ENCODE measurements at places on chromosomes 1 and 21.
A peak's percentile ranks its signal among the peaks of the same experiment; 100 is the strongest.

DNA sequence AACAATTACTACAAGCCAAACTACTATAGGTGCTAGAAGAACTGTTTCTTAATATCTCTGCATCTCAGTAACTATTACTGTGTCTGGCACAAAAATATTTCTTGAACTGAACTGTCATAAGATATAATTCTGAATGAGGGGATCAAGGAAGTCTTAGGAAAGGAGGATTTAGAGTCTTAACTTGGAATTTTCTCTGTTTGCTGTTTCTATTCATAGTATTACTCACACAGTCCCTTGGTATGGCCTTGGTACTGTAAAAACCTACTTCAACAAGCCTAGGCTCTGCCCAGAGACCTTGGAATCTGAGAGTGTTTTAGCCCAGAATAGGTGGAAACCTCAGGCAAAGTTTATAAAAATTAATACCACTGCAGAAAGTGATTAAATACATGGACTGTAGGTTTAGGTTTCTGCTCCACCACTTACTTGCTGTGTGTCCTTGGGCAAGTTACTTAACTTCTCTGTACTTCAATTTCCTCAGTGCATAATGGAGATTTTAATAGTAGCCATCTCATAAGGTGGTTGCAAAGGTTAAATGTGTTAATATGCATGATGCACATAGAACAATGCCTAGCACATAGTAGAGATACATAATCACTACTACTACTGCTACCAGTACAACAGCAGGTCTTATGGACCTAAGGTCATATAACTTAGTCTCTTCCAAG is 87.4 kb upstream of the NFIA start:
- no peak for DNase-seq

DNA sequence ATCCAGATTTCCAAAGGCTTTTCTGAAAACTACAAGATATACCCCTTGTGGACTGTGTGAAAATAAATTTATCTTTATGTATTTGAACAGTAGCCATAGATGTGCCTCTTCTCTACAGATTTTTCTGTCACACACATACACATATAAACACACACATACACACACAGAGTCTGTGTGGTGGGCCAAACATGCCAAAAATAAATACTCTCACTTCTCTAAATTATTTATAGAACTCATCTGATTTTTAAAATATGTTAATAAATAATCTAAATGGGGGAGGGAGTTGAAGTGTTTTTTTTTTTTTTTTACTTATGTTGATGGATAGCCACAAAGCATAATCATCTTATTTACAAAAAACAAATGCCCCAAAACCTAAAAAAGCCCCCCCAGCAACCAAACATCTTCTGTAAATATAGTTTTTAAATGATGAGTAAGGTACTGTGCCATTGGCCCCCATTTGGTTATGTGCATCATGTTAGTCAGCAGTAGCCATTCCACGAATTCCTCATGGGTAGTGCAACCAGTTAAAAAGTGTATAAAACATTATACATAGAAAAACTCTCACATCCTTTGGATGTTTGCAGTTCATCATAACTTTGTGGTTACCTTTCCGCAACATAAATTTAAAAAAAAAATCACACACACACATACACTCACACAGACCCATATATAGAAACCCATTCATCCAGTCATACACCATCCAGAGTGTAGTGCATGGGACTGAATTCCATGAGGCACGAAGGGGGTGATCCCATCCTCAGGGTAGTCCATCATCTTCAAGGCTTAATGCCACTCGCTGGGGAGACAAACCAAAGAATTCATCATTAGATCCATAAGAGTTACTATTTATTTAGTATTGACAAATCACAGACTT is 8.2 kb upstream of the MAGOH start:
- DNase-seq = no peak

GRCh38 chr1:77636864-77637263 is 45.6 kb downstream of the ZZZ3 start:
- no peak for DNase-seq

DNA sequence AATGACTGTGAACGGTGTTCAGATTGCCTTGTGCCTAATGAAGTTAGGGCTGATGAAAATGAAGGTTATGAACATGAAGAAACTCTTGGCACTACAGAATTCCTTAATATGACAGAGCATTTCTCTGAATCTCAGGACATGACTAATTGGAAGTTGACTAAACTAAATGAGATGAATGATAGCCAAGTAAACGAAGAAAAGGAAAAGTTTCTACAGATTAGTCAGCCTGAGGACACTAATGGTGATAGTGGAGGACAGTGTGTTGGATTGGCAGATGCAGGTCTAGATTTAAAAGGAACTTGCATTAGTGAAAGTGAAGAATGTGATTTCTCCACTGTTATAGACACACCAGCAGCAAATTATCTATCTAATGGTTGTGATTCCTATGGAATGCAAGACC is 96.6 kb downstream of the ZFYVE9 start:
- DNase-seq = no peak

- no peak for DNase-seq
These were observed 10.6 kb downstream of the G0S2 start for GRCh38 chr1:209685821-209686220.

- no peak for DNase-seq
These were observed 23.9 kb upstream of the SLAMF6 start for GRCh38 chr1:160546942-160547341.

GRCh38 chr1:161071886-161072371 is 2.2 kb upstream of the ARHGAP30 start:
- no peak for DNase-seq

- peak; percentile 20 for DNase-seq
These were observed 23.2 kb downstream of the LYST start for GRCh38 chr1:235843461-235843961.

- peak; percentile 83 for DNase-seq
These were observed 4.4 kb upstream of the LGR6 start for GRCh38 chr1:202189001-202189790.

DNA sequence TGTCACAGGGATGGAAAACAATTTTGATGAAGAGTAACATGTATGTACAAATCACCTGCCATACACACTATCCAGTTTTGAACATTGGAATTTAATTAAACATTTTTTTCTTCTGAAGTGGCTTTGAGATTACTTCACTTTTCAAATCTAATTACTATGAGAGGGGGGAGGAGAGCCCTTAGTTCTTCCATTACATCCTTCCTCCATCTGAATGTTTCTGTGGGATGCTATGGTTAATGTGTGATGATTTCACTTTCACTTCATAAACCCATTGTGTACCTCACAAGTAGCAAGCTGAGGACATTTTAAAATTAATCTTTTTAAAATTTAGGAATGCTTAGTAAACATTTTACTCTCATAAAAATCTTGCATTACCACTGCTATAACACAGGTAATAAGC is 156.9 kb downstream of the RUNX1 start:
- peak; percentile 33 for DNase-seq

DNA sequence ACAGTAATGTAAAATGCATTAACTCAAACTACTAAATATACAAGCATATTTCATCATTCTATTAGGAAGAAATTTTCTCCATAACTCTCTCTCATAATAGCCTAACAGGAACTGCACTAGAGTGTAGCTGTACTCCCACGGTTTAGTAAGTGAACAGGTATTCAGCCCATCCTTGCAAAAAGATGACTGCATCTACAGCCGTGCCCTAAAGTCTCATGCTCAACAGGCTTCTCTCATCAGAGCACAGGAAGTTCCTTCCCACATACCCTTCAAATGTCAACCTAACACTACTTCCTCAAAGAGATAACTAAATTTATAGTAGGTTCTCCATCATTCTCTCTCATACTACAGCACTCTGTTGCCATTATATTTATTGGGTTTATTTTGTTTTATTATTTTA is 251.6 kb downstream of the AKT3 start:
- no peak for DNase-seq

DNA sequence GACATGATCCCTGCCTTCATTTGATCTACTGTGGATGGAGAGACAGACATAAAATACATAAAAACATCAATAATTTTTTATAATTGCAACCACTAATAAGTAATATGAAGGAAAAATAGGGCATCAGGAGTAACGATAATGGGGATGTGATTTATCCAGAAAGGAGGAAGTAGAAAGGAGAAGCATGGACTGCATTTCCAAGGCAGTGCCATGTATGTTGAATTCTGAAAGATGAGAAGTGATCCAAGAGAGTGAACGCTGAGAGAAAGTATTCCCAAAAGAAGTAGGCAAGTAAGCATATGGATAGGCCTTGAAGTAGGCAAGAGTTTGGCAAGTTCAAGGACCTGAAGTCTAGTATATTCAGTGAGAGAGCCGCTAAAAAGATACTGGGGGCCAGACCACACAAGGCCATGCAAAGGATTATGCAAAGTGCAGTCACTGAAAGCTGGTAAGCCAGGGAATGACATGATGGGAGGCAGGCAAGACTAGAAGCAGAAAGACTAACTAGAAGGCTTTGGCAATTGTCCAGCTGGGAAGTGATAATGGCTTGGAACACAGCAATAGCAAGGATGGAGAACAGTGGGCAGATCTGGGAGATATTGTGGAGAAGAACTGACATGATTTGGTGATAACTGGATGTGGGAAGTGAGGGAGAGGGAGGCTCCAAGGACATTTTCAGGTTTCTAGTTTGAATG is 85.9 kb downstream of the TM2D1 start:
- DNase-seq = no peak

DNA sequence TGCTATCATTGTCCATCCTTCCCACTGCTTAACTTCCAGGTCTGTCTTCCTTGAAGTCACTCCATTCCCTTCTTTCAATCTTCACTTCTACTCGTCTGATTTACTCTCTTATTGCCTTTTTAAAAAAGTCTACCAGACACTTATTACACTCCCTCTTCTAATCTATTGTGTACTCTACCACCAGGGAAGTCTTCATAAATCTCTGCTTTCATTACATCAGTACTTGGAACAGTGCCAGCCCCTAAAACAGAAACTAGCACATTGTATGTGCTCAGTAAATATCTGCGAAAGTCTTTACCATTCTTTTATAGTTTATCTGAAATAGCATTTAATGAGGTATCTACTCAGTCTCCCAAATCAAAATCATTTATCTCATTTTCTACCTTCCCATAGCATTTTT is 236.4 kb downstream of the USH2A start:
- DNase-seq = no peak

DNA sequence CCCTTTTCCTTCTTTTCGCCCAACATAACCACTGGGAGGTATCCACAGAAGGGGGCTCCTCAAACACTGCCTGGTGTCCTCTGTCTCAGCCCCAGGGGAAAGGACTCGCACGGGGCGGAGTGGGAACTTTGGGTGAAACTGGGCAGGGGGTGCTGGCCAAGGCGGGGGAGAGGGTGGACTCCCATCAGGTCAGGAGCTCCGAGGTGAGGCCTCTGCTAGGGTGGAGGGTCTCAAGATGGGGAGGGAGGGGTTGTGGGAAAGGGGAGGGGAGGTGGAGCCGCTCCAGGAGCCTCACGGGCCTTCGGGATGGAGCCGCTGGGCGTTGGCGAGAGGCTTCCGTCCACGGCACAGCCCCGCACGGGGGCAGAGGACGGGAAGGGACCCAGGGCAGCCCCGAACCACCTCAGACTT is 43.2 kb upstream of the POFUT2 start:
- DNase-seq = no peak

DNA sequence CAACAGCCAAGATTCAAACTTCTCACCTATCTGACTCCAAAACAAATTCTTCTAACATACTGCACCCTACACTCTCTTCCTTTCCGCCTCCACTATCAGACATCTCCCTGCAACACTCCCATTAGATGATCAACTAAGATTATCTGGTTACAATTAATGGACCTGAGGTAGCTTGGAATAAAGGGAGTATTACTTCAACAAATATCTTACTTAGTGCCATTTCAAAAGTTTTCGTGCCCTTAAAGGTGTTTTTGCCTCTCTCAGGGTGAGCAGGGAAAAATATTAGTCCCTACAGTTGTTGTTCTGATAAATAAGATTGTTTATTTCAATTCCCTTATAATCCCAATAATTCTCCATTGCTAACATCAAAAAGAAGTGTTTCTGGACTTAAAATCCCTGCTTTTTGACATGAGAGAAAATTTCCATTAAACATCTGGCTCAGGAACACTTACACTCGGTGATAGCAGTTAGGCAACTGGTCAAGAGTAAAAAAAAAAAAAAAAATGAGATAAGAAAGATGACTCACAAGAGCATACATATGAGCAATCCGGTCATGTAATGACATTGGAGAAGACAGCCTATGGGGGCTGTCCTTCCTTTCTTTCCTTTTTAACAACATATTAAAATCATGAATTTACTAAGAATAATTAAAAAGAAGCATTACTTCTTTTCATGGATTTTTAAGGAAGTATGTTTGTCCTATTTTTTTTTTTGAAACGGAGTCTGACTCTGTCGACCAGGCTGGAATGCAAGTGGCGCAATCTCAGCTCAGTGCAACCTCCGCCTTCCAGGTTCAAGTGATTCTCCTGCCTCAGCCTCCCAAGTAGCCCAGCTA is 7.6 kb downstream of the RSBN1 start:
- DNase-seq = no peak

- DNase-seq = no peak
These were observed 1039.9 kb downstream of the KCNT2 start for GRCh38 chr1:195568389-195568788.

DNA sequence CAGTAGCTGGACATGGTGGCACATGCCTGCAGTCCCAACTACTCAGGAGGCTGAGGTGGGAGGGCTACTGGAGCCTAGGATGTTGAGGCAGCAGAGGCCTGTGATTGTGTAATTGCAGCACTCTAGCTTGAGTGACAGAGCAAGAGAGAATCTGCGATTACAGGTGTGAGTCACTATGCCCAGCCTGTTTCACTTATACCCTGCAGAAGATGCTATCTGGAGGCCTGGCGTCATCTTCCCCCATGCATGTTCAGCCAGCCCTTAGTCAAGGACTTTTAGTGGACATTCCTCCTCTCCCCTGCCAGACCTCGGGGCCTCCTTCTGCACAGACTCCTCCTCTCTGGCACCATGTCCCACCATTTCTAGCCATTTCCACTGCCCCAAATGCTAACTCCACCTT is 36.3 kb upstream of the RCC2 start:
- DNase-seq = no peak

- no peak for DNase-seq
These were observed 172.2 kb upstream of the ETV3 start for GRCh38 chr1:157310401-157310800.

DNA sequence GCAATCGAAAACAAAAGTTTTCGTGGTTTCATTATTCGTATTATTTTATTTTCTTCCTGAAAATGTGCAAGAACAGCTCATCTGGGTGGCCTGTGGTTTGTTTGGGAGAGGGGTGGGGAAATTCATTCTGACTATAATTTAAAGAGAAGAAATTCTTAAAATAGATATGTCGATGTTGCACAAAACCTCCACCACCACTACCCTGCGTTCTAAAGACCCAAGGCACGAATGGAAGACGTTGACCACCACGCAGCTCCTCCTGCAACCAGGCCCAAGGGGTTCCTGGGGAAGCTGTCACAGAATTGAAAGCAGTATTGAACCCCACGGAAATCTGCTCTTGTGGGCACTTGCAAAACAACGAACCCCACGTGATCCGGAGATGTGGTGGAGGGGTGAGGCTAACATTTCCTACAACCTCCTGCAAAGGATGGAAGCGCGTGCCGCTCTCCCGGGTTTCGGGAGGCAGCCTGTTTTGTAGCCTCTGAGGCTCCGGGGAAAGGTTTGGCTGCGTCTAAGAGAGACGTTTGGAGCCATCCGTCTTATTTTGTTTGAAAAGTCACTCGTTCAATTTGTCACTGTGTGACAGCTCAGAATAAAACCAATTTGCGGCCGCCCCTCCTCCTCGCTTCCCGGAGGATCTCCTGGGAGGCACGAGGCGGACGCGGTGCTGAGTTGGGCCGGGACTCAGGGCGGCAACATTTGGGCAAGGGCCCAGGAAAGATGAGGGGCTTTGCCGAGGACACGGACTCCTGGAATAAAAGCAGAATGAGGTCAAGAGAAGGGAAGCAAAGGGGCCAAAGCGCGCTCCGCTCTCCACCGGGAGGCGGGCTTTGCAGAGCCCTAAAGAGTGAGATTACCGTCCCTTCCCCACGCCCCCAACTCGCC is 810 bp upstream of the HLX start:
- DNase-seq = no peak

- DNase-seq = no peak
These were observed 567.6 kb downstream of the MRPL39 start for GRCh38 chr21:25039461-25040380.
